ENCODE measurements at places on chromosomes 2 and 18.

- no peak for DNase-seq
Measured at GRCh38 chr2:142750858-142751257, 126.6 kb upstream of the KYNU start.

DNA sequence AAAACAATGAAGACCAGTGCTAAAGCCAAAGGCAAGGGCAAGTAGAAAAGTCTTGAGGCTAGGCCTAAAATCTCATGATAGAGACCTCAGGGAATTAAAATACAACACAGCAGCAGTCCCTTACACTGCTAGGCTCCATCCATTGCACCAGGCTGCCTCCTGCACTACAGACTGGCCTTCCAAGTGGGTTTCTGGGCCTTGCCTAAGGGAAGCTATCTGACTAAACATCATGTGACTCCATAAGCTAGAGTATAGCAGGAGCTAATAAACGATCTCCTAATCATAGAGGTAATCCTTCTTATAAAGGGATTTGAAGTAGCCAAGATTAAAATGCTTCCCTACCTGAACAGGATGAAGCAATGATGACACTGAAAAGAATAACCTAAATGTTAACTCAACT lies 77.6 kb upstream of the NFU1 start:
- no peak for DNase-seq

DNA sequence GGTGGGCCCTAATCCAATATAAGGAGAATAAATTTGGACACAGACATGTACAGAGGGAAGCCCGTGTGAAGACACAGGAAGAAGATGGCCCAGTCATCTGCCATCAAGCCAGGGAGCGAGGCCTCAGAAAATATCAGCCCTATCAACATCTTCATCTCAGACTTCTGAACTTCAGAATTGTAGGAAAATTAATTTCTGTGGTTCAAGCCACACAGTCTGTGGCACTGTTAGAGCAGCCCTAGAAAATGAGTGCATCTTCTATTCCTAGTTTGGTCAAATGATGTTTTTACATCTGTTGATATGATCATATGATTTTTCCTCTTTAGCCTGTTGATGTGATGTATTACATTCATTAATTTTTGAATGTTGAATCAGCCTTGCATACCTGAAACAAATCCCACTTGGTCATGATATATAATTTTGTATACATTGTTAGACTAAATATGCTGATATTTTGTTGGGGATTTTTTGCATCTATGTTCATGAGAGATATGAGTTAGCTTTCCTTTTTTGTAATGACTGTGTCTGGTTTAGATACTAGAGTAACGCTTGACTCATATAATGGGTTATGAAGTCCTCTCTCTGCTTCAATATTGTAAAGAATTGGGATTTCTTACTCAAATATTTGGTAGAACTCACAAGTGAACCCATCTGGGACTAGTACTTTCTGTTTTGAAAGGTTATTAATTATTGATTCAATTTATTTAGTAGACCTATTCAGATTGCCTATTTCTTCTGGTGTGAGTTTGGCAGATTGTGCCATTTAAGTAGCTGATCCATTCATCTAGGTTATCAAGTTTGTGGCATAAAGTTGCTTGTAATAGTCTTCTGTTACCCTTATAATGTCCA lies 451.4 kb downstream of the EIPR1 start:
- DNase-seq: no peak

GRCh38 chr2:159706385-159706980 lies 5.8 kb upstream of the MARCHF7 start:
- DNase-seq: no peak

DNA sequence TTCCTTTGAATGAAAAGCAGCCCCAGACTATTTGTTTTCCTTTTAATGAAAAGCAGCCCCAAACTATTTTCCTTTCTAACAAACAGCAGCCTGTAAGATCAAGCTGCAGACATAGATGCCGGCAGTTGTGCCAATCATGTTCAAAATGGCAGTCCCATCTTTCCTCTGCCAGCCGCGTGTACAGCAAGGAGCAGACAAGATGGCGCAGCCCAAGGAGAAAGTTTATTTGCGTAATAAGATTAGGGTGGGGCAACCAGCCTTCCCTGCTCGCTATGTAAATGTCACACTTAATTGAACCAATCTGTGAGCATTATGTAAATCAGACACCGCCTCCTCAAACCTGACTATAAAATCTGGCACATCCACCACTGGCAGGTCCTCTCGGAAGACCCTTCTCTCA lies 226.0 kb downstream of the TGIF1 start:
- no peak for DNase-seq

DNA sequence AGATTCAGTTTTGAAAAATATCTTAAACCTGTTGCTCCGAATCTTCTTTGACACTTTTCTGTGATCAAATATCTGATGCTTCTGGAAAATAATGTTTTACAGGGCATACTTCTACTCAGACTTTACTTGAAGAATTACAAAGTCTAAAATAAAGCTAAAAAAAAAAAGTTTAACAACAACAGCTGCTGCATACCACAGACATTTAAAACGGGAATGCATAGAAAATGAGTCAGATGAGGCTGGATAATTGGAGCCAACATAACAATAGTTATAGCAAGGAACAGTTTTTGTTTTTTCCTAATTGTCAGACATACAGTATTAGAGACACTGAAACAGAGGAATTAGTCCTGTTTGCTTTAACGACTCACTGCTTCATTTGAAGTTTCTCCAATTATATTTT lies 1090.2 kb downstream of the SUCLG1 start:
- no peak for DNase-seq

DNA sequence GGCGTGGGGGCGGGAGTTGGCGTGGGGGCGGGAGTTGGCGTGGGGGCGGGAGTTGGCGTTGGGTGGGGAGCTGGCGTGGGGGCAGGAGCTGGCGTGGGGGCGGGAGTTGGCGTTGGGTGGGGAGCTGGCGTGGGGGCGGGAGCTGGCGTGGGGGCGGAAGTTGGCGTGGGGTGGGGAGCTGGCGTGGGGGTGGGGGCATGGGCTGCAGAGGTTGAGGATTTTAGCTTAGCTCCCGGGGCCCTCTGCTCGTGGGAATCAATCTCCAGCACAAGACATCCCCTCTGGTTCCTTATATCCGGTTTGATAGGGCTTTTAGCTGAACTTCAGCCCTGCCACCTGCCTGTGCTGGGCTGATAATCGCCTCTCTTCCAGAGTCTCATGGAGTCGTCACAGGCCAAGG lies 177.0 kb downstream of the LDLRAD4 start:
- DNase-seq: no peak

- DNase-seq: no peak
Measured at GRCh38 chr2:134955744-134956143, 37.1 kb downstream of the CCNT2 start.

- DNase-seq: no peak
Measured at GRCh38 chr2:6576302-6576701, 289.4 kb downstream of the CMPK2 start.

- no peak for DNase-seq
Measured at GRCh38 chr2:204885747-204886146, 340.5 kb downstream of the PARD3B start.

All from nucleus accumbens (tissue), 56 donors.